ENCODE measurements at places on chromosomes 5 and 9. TPM values are rescaled to one million over a fixed set of nuclear protein-coding genes. Genes with fewer than 3 reads are reported as not detected.

The TMC1 gene
- not detected for total RNA-seq

The BTNL8 gene
- total RNA-seq = not detected

The PCSK1 gene
- total RNA-seq = not detected

The CWC27 gene
- 14.2 TPM for total RNA-seq

The OMD gene
- not detected for total RNA-seq

The ZNF782 gene
- 4.9 TPM for total RNA-seq

The NUP188 gene
- total RNA-seq = 43.9 TPM
